CD4-positive, alpha-beta memory T cell (primary cell): ENCODE measurements at places on chromosomes 7 and 10. TPM values are rescaled to one million over a fixed set of nuclear protein-coding genes. Genes with fewer than 3 reads are reported as not detected.
A peak's percentile ranks its signal among the peaks of the same experiment; 100 is the strongest.

Gene ARHGEF5
- 9.0 TPM for total RNA-seq

DNA sequence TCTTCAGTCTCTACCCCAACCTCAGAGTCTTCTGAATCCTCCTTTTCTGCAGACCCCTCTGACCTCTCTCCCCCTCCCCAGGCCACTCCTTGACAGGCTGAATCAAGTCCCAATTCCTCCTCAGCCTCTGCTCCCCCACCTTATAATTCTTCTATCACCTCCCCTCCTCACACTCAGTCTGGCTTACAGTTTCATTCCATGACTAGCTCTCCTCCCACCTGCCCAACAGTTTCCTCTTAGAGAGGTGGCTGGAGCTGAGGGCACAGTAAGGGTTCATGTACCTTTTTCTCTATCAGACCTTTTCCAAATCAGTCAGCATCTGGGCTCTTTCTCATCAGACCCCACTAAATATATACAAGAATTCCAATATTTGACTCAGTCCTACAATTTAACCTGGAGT is 14.6 kb upstream of the LRRC61 start:
- no peak overlapping the region for H3K27ac ChIP-seq
- no peaks in the 10 kb centered on the region for H3K36me3 ChIP-seq
- H3K4me3 ChIP-seq = no peak overlapping the region
- no peaks in the 10 kb centered on the region for H3K4me1 ChIP-seq

Gene TNPO3
- 41.7 TPM for total RNA-seq

- H3K4me1 ChIP-seq = peaks cover 26% of the 10 kb centered on the region
- DNase-seq = peak; percentile 72
- H3K36me3 ChIP-seq = no peaks in the 10 kb centered on the region
- H3K4me3 ChIP-seq = no peak overlapping the region
- H3K27ac ChIP-seq = peak overlapping the region; percentile 19
Observed at GRCh38 chr10:3961082-3961481, 176.1 kb upstream of the KLF6 start.

Gene ACTR1A
- 60.0 TPM for total RNA-seq

Gene ARMS2
- not detected for total RNA-seq

Gene CDHR1
- total RNA-seq = 0.12 TPM

GRCh38 chr10:96671211-96671890 is 49.0 kb downstream of the PIK3AP1 start:
- H3K4me3 ChIP-seq = no peak overlapping the region
- H3K36me3 ChIP-seq = no peaks in the 10 kb centered on the region
- DNase-seq = no peak

GRCh38 chr10:35384265-35384868 is 48.1 kb downstream of the CCNY start:
- no peak overlapping the region for H3K27ac ChIP-seq
- no peak for DNase-seq
- H3K4me3 ChIP-seq = no peak overlapping the region
- no peaks in the 10 kb centered on the region for H3K36me3 ChIP-seq
- no peaks in the 10 kb centered on the region for H3K27me3 ChIP-seq

GRCh38 chr10:132879408-132880127 is 62.8 kb downstream of the CFAP46 start:
- no peaks in the 10 kb centered on the region for H3K4me1 ChIP-seq
- no peak for DNase-seq

Gene HOGA1
- total RNA-seq = not detected

Gene AKR1B1
- 91.1 TPM for total RNA-seq

DNA sequence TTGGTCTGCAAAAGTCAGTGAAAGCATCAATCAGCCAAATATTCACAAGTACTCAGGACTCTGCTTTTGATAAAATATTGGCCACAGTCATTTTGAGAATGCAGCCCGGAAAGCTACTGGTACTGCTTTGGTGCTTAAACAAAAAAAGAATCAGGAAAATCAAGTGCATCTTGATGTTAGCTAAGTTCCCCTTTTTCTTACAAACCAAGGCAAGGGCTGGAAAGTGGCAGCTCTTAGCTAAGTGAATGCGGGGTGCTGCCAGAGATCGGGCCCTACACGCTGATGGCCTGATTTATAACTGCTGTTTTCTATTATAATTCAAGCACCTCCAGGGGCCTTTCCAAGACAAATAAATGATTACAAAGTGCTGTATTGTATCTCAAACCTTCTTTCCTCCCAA is 136.8 kb upstream of the MGMT start:
- no peak overlapping the region for H3K4me3 ChIP-seq
- no peak for DNase-seq
- H3K27me3 ChIP-seq = no peaks in the 10 kb centered on the region
- H3K4me1 ChIP-seq = no peaks in the 10 kb centered on the region

GRCh38 chr7:129480674-129481363 is 21.5 kb upstream of the SMKR1 start:
- H3K4me3 ChIP-seq = no peak overlapping the region
- no peak for DNase-seq
- H3K27me3 ChIP-seq = no peaks in the 10 kb centered on the region
- no peaks in the 10 kb centered on the region for H3K4me1 ChIP-seq

DNA sequence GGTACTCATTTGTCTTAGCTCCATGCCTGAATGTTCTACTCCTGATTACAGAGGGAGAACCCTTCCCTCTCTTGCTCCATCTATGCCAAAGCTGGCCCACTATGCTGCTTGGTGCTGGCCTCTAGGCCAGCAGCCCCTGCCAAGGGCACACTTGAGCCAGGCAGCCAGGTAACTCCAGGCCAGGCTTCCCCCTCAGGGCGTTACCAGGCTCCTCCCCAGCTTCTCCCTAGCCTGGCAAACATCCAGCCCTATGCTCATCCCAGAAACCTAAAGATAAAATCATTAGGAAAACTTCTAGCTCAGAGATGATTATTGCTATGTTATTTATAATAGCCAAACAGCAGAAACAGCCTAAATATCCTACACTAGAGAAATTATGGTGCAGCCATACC is 103.7 kb downstream of the KCNMA1 start:
- H3K4me3 ChIP-seq = no peak overlapping the region
- no peaks in the 10 kb centered on the region for H3K27me3 ChIP-seq
- no peak for DNase-seq
- H3K36me3 ChIP-seq = no peaks in the 10 kb centered on the region
- no peak overlapping the region for H3K27ac ChIP-seq

GRCh38 chr7:85065888-85066485 is 120.9 kb downstream of the SEMA3D start:
- H3K27ac ChIP-seq = no peak overlapping the region
- H3K4me3 ChIP-seq = no peak overlapping the region
- H3K27me3 ChIP-seq = no peaks in the 10 kb centered on the region

DNA sequence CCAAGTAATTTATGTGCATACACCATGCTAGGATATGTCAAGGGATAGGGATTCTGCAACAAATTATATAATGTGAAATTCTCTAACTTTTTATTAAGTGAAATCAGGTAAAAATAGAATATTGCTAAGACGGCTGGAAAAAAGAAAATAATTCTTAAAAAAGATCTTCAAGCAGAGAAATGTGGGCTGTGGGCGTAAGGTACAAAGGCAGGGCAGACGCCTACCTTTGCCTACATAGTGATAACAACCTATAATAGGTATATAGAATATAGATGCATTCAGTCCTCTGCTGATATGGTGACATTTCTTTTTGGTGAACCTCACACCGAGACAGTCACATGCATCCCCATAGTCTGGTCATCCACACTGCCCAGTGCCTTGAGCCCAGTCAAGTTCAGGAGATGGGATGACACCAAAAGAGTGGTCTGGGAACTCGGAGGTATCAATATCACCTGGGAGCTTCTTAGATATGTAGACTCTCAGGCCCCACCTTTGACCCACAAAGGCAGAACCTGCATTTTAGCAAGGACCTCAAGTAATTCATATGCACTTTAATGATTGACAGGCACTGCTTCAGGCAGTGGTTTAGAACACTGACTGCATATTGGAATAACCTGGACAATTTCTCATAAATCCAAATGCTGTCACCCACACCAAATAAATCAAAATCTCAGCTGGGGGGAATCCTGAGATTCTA is 57.5 kb upstream of the ARL4A start:
- H3K4me1 ChIP-seq = no peaks in the 10 kb centered on the region
- H3K36me3 ChIP-seq = no peaks in the 10 kb centered on the region
- no peak overlapping the region for H3K4me3 ChIP-seq
- H3K27ac ChIP-seq = no peak overlapping the region

DNA sequence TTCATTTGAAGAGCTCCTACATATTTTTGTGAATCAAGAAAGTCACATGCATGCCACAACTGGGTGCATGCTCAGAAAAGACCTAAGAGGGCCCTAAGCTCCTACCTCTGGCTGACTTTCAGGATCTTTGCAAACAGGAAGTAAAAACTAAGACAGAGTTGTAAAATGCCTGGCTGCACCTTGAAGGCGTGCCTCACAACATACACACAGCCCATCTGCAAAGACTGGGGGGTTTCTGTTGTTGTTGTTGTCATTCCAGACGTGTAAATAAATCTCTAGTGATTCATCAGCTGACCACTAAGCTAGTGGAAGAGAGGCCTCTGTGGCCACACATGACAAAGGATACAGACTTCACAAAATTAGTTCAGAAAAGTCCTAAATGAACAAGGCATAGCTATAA is 31.8 kb downstream of the SMURF1 start:
- no peak overlapping the region for H3K4me3 ChIP-seq
- H3K27me3 ChIP-seq = no peaks in the 10 kb centered on the region
- no peak overlapping the region for H3K27ac ChIP-seq
- H3K4me1 ChIP-seq = peaks cover 36% of the 10 kb centered on the region
- H3K36me3 ChIP-seq = no peaks in the 10 kb centered on the region

GRCh38 chr7:923108-924041 is 31.1 kb downstream of the ADAP1 start:
- peak overlapping the region; percentile 76 for H3K4me3 ChIP-seq
- H3K36me3 ChIP-seq = no peaks in the 10 kb centered on the region
- peak; percentile 92 for DNase-seq
- H3K4me1 ChIP-seq = peaks cover 34% of the 10 kb centered on the region

Gene PLA2G12B
- not detected for total RNA-seq

Gene CNTNAP2
- total RNA-seq = 0.19 TPM

- no peak overlapping the region for H3K27ac ChIP-seq
- no peaks in the 10 kb centered on the region for H3K36me3 ChIP-seq
- no peak for DNase-seq
Observed at GRCh38 chr7:151744656-151745638, 132.0 kb downstream of the PRKAG2 start.

DNA sequence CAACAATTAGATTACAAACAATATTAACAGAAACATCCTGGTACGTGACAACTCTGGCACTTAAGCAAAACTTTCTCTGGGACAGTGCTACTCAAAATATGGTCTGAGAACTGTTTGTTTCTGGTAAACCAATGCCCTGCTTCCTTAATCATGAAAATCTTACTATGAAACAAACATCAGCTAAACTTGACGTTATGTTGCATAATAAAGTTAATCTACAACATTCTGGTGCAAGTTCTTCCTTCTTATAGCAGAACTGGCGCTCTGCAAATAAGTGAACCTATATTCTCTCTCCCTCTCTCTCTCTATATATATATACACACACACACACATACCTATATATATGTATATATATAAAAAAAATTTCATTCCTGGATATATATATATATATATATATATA is 7.8 kb downstream of the C7orf33 start:
- no peaks in the 10 kb centered on the region for H3K36me3 ChIP-seq
- no peaks in the 10 kb centered on the region for H3K27me3 ChIP-seq
- H3K4me1 ChIP-seq = no peaks in the 10 kb centered on the region
- no peak for DNase-seq
- H3K27ac ChIP-seq = no peak overlapping the region
- no peak overlapping the region for H3K4me3 ChIP-seq

DNA sequence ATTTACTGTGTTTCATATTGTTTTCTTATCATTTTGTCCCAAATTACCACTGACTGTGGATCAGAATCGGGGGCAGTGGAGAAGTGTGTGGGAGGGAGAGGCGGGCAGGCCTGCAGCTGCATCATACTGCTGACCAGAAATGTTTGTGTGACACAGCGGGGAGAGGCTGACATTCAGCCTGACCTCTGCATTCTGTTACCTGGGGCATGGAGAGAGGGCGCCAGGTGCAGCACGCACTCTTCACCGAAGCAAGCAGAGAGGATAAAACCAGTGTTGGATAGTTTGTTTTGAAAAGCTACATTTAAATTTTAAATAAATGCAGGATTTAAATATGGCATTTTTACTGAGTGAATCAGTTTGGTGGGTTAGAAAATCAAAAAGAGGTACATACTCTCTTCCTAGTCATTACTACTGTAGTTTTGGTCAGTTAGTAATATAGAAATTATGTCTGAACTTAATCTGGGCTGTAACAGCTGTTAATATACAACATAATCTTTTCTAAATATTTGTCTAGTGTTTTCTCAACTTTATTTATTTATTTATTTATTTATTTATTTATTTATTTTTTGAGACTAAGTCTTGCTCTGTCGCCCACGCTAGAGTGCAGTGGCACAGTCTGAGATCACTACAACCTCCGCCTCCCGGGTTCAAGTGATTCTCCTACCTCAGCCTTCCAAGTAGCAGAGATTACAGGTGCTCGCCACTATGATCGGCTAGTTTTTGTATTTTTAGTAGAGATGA is 8.8 kb upstream of the STMP1 start:
- no peaks in the 10 kb centered on the region for H3K27me3 ChIP-seq
- H3K4me1 ChIP-seq = no peaks in the 10 kb centered on the region
- no peak overlapping the region for H3K27ac ChIP-seq
- DNase-seq = no peak
- no peaks in the 10 kb centered on the region for H3K36me3 ChIP-seq

Gene RAMP3
- not detected for total RNA-seq

Gene VIPR2
- 0.17 TPM for total RNA-seq

DNA sequence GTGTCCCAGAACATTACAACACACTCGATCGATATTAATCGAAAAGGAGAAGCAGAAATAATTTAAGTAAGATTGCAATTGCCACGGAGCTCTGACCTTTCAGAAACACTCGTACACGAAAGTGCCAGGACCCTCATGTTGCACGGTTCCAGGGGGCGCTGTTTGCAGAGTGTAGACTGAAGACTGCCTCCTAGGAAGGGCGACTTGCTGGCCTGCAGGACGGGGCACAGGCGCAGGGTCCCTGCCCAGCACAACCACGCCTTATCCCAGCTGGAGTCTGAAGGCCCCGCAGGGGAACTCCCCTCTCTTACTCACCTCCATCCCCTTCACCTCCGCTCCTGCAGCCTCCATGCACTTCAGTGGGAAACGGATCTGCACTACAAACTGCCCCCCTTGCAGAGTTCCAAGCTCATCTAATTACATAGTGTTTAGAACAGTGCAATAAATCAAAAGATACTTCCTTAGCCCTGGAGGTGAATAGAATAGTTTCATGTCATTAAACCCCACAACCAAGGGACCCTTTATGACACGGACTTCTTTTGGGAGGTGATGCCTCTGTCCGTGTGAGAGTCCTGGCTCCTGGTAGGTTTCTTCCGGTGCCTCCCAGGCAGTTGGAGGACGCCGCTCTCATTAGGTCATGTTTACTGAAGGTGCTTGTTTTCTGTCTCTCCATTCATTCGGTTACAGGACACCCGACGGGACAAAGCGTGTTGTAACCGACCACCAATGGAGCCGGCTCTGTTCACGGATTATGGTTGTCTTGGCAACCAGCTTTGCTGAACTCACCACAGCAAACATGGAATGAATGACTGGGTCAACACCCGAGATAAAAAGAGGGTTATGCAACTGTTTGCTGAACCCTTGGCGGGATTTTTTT is 262.2 kb downstream of the BAMBI start:
- no peaks in the 10 kb centered on the region for H3K4me1 ChIP-seq
- no peak overlapping the region for H3K4me3 ChIP-seq
- H3K27ac ChIP-seq = no peak overlapping the region
- H3K36me3 ChIP-seq = no peaks in the 10 kb centered on the region
- no peak for DNase-seq
